ENCODE measurements at places on chromosomes 3 and 15.

GRCh38 chr3:66729687-66730393 is 229.0 kb upstream of the LRIG1 start:
- DNase-seq, result no peak

DNA sequence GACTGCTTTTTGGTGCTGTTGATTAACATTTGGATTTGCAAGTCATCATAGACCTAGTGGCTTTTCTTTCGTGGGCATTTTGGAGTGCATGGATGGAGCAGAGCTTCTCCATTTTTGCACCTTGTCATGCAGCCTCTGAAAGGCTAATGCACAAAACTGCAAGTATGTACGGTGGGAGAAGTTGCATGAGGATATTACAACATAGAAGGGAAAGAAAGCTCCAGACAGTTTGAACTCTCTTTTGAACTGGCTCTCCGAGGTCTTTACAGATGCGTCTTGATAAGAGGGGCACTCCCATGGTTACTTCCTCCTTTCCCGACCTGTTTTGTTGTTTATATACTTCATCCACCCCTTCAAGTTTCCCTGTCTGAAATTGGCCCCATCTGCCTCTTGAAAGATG is 147.1 kb upstream of the GBE1 start:
- DNase-seq, result no peak

DNA sequence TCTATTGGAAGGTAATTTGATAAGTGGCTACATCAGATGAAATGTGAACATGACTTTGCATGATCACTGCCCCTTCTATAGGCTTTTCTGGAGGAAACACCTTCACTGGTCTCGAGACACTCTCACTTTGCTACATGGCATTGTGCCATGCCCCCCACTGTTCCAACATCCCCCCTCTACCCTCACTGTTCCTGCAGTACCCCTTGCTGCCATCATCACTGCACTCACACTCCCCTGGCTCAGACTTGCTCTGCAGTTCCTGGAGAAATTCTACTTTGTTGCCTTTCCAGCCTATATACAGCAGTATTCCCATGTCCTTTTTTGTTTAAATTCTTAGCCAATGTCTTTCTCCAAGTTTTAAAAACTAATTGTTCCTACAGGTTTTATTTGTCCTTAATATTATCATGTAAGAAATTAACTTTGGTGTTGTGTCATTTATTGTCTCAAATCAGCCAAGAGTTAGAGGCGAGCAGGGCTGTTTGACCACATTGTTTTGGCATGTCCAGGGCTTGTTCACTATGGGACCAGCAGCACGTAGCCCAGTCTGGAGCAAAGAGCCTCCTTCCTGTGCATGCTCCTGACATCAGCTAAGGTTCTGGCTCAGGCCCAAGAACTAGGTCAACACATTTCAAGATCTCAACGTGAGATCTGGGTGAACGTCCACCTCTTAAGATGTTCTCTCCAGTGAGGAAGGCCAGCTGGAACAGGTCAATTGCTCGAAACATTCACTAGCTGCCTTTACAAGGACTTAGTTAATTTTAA is 246.4 kb downstream of the SLC9A9 start:
- peak; percentile 2 for DNase-seq

DNA sequence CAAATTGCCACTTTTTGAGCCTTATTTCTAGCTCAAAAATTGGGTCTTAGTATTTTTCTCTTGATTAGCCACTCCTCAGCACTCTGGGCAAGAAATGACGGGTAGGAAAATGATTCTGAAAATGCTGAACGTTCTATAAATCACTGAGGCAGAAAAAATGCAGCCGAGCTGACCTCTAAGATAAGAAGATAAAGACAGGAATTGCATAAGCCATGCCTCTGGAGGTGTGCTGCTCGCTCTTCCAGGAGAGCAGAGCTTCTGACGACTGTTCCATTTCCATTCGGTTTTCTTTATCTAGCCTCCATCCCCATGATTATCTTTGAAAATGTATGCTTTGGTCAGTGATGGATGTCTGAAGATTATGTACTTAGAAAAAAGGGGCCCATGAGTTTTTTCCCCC is 558.8 kb upstream of the ADAMTS9 start:
- no peak for DNase-seq

- peak; percentile 85 for DNase-seq
Observed at GRCh38 chr15:55627730-55628368, 39.7 kb upstream of the PYGO1 start.

GRCh38 chr3:158127250-158128219 is 17.6 kb downstream of the RSRC1 start:
- DNase-seq, result peak; percentile 13

GRCh38 chr3:32157600-32158264 is 51.3 kb downstream of the GPD1L start:
- no peak for DNase-seq

DNA sequence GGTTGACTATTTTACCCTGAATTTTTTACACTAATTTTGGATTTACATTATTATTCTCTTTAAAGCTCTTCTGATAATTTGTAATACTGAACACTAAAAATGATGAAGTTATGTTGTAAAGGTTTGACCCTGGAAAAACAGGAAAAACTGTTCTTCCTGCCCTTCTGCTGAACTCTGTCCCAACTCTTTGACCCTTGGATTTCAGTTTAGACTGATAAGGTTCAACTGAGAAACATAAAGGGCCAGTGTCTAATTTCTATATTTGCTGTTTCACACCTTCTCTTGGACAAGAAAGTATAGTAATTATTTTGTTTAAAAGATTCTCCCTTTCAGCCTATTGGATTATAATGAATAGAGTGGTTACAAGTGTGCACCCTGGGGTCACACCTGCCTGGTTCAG is 12.8 kb upstream of the TMOD3 start:
- DNase-seq, result no peak

- DNase-seq, result peak; percentile 83
Observed at GRCh38 chr3:16427103-16427965, 86.2 kb downstream of the RFTN1 start.

DNA sequence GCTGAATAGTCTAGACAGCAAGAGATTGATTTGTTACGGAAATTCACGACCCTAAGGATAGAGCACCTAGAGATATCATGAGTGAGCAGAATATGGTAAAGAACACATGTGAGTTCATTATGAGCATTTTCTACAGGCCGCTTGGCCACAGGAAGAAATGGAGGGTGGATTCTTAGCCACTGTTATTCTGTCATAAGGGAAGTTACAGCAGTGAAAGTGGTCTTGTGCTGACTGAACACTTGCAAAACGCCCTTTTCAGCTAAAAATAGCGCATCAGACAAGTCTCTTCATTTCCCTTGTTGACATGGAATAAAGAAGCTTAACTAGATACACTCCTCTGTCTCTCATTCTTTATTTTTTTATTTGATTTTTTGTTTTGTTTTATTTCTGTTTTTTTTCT is 19.8 kb downstream of the DGKG start:
- no peak for DNase-seq

- peak; percentile 10 for DNase-seq
Observed at GRCh38 chr3:82054849-82055248, 293.4 kb upstream of the GBE1 start.

DNA sequence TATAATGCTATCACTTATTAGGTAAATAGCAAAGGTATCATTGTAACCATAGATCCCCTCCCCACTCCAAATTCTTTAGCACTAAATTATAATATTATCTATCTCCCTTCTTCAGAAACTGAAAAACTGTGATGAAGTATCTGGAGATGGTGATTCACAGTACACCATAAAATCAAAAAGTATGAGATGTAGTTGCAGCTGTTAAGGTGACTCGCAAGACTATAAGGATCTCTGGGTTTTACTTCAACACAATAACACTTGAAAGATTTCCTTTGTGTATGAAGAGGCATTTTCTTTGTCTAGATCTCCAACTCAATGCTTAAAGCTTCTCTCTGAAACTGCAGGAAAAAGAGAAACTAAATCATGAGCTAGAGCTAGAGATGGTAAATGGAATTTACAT is 46.9 kb downstream of the IFT57 start:
- peak; percentile 48 for DNase-seq

DNA sequence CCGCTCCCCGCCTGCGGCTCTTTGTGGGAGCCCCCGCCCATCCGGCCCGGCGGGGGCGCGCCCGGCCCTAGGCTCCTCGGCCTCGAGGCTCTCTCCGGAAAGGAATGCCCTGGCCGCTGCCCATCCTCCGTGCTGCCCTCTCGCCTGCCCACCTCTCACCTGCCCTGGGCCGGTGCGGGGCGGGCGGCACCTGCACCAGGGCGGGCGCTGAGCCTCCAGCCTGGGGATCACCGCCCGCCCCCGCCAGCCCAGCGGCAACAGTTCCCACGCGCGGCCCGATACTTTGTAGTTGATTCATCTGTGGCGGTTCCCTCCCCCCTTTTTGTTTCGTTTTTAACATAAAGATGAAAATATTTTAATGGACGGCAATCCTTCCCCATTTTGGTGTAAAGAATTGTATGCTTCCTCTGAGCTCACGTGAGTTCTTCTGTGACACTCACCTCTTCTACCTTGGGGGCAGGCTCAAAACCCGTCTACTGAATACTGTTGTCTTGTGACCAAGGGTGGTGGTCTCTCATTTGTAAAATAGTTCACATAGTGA is 1.9 kb downstream of the KLF13 start:
- peak; percentile 24 for DNase-seq

GRCh38 chr3:2771193-2771592 is 339.0 kb downstream of the IL5RA start:
- no peak for DNase-seq

- no peak for DNase-seq
Observed at GRCh38 chr3:18556503-18557135, 131.5 kb upstream of the SATB1 start.

DNA sequence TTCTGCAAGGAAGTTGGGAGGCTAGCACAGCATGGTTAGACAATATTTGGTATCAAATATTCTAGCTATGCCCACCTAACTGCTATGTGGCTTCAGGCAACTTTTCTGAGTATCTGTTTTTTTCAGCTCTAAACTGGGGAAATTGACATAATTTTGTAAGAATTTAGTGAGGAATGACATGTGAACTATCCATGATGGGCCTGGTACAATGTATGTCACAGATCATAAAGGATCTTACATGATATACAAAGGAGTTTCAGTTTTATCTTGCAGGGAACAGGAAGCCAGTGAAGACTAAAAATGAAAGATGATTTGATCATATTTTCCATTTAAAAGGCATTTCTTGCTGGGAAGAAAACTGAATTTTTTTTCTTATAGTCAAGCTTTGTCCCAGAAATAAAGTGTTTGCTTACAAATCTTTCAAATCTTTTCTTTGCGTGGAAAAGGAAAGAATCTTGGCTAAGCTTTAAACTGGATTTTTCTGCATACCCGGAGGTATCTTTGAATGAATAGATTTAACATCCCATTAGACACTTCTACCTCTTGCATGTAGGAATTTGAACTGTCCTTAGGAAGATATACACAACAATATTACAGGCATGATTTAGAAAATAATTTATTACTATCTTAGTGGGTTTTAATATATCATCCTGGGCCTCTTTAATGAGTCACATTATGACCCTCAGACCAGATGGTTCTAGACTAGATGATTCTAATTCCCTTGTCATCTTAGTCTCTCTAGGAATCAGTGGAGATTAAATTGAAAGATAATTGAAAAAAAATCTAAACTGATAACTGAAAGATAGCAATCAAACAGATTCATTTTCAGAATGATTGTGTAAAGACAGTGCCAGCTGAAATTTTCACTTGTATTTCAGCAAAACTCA is 436.0 kb upstream of the THBS1 start:
- DNase-seq, result peak; percentile 72

GRCh38 chr3:12759097-12759679 is at the start of gene TMEM40:
Gene TMEM40, minus strand, starts transcription at chr3:12759259. Its CDS starts 9,427 bp downstream, at chr3:12749832.
- DNase-seq, result no peak
